ENCODE measurements at places on chromosomes 12 and 14.

DNA sequence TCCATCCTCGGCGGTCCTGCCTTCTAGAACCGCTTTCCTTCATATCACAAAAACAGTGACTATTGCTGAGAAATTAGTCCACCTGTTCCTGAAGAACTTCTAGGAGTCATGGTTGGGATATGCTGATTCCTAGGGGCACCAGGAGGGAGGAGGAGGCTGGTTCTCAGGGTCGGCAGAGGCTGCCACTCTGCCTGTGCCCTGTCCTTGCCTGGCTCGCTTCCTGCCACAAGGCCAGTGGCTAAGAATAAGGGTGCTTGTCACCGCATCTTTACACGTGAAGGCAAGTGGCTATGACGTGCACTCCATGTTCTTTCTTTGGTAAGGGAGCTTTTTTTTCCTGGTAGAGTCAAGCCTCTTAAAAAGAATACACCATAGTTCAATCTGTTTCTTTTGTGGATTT lies 18.7 kb upstream of the DGLUCY start:
- no peak for DNase-seq

GRCh38 chr14:96090441-96091148 lies 51.4 kb downstream of the C14orf132 start:
- no peak for DNase-seq

DNA sequence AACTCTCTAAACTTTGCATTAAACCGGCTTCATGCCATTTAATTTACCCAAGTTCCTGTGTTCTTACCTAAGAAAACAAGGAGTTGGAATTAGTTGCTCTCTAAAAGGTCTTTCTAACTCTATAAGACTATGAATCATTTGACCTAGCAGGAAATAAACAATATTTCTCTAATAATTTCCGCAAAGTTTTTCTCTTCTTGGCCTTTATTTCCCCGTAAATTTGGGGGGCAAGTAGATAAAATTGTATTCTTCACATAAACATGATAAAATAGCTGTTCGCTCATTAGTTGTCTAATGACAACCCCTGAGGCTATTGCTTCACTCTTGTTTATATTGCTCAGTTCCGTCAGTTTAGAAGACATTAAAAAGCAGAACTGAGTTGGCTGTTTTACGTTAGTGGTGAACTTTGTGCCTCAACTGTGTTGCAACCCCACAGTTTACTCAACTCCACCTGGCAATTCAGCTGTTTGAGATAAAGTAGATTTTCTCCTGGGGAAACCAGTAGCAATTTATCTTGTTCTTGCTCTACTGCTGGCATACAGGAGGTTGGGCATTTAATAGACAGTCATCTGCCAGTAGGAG lies 74.7 kb downstream of the BTG1 start:
- DNase-seq: no peak

DNA sequence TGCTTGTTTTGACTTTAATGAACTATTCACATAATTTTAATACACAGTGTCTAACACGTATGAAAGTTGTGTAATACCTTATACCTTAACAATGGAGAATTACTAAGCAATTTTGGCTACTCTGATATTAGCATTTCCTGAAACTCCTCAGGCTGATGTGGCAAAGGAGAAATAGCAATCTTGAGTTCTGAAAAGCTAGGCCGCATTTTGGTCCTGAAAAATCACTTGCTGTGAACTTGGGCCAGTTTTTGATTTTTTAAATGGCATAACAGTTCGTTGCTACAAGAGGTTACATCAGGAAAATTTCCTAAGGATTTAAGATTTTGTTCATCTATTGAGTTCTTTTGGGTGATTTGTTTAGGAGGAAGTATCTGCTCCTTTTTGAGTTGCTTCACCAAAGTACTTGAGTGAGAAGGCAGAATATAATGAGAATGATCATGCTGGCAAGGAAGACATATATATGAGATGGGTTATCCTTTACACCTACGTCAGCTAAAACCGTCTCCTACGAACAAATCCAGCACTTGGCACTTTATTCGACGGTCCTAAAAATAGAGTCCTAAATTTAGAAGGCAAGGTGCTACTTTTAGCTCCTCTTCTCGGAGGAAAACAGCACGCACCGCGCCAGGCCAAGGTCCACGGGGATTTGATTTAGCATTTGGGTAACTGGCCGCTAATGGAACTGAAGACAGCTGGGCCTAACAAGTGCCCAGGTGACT lies 32.2 kb downstream of the MIA2 start:
- no peak for DNase-seq

DNA sequence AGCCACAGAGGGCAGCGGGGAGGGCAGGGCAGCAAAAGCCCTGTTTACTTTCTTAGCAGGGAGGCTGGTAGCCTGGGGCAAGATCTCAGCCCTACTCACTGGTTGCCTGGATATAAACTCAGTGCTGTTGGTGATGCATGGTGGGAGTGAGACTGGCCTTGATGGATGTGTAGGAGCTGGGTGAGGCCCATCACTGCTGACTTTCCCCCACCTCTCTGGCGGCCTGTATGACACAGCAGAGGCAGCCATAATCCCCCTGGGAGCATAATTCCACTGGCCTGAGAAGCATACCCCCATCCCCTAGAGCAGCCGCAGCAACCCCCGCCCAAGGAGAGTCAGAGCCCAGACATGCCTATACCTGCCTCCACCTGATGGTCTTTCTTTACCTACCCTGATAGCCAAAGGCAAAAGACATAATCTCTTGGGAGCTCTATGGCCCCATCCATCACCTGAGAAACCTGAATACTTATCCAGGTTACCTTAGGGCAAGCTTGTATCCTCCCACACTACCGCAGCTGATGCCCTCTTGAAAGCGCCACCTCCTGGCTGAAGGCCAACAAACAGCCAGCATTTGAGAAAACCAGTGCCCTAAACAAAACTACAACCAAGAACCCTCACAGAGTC lies 59.3 kb downstream of the DNAI7 start:
- no peak for DNase-seq

All from activated CD4-positive, alpha-beta T cell treated with anti-CD3 and anti-CD28 coated beads, Interleukin-2, amount 50 U/mL, for 24 hours (primary cell).